ENCODE measurements at places on chromosomes 6 and 20.

DNA sequence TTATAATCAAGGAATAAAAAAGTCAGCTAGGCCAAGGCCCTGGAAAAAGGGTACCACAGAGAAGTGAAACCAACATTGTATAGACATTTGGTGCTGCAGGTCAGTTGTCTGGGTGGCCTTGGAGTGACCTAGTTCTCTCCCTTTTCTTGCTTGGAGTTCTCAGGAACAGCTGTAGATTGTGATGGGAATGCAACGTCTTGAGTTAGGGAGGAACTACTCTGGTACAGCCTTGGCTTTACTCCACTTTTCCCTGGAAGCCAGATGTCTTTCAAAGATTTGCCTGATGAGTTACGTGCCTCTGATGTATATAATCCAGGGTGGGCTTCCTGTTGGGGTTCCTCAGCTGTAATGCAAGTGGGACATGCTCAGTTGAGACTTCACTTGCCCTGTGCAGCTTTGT is 694.7 kb downstream of the HTR1B start:
- DNase-seq, result no peak

GRCh38 chr6:63475707-63476106 is 96.6 kb upstream of the LOC128125822 start:
- no peak for DNase-seq

GRCh38 chr6:118401325-118401975 is 146.6 kb upstream of the PLN start:
- no peak for DNase-seq

- no peak for DNase-seq
These were observed 161.9 kb downstream of the FARS2 start for GRCh38 chr6:5423251-5423650.

DNA sequence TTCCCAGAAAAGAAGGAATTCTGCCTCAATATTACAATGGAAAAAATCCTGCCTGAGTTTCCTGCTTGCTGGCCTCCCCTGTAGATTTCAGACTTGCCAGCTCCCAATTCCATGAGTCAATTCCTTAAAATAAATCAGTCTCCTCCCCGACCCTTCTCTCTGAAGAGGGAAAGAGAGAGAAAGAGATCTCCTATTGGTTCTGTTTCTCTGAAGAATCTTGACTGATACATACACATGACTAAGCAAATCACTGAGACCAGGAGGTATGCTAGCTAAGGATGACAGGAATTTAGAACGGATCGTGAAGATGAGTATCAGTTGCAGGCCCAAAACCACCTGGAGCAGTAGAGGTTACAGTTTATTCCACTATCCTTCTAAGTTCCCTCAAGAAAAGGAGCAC is 11.3 kb upstream of the RBM24 start:
- DNase-seq, result peak; percentile 80

GRCh38 chr6:47476781-47477496 is 650 bp upstream of the CD2AP start:
- no peak for DNase-seq

- peak; percentile 58 for DNase-seq
These were observed 119.6 kb downstream of the SCML4 start for GRCh38 chr6:107704347-107705013.

DNA sequence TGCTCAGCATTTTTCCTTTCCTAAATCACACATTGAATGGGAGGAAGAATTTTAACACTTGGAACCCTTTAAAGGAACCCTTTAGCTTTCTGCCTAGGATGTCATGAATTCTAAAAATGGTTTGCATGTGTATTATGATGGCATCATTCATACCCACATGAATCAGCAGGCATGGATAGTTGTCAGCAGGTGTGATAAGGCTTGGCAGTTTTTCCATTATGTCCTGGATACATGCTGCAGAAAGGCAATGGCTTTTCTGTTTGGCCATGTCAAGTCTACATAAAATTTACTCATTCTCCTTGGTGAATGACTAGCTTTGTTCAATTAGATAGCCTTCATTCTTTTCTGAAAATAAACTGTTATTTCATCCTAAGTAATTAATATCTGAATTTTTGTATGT is 353.7 kb downstream of the GRIK2 start:
- no peak for DNase-seq

GRCh38 chr6:134714113-134714512 is 235.8 kb downstream of the ALDH8A1 start:
- no peak for DNase-seq

- DNase-seq, result no peak
These were observed 13.5 kb downstream of the DYNLRB1 start for GRCh38 chr20:34529742-34530141.

GRCh38 chr6:21582651-21583050 is 10.9 kb upstream of the SOX4 start:
- peak; percentile 31 for DNase-seq

DNA sequence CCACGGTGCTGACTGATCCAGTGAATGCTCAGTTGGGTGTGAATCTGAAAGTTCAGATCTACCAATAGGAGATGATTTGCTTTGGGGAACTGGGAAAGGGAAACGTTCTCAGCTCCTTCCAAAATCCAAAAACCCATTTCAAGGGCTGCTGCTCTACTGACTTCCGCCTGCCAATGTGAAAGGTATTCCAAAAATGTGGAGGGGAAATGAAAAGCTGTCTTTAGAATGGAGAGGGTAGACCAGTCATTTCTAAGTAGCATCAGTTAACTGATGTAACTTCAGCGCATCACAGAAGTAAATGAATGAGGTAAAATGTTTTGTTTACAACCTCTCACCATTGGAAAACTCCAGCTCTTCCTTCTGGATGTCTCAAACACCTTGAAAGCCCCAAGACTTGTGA is 19.6 kb upstream of the EYA2 start:
- peak; percentile 7 for DNase-seq

DNA sequence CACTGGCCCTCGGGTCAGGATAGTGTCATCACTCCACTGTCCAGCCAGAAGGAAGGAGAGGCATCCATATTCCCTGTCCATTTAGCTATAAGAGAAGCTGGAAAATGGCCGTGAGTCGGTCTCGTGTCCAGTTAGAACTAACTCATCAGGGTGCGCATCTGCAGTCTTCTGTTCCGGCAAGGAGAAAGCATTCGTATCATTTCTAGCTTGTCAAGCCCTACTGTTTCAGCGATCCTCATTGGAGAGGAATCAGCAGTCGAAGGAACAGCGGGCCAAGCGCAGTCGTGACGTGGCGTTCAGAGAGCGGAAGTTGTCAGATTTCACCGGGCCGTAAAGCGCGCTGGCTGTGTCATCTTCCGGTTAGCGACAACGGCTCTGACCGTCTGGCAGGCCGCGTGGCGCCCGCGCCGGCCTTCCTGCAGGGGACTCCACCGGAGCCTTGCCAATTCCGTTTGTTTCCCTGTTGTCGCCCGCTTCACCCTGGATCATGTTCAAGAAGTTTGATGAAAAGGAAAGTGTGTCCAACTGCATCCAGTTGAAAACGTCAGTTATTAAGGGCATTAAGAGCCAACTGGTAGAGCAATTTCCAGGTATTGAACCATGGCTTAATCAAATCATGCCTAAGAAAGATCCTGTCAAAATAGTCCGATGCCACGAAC is 32.9 kb downstream of the HM13 start:
- peak; percentile 88 for DNase-seq

Measured in EL (cell line).